Motor neuron (in vitro differentiated cells): ENCODE measurements at places on chromosomes 11 and 22. TPM values are rescaled to one million over a fixed set of nuclear protein-coding genes. Genes with fewer than 3 reads are reported as not detected.

PANX3 gene
- total RNA-seq: 0.19 TPM in 1 of 2 replicates, not detected in the other

DEFB131B gene
- not detected in 2 replicates for total RNA-seq

GRCh38 chr11:126522152-126522551 is 166.7 kb downstream of the ST3GAL4 start:
- ATAC-seq: no peak

DNA sequence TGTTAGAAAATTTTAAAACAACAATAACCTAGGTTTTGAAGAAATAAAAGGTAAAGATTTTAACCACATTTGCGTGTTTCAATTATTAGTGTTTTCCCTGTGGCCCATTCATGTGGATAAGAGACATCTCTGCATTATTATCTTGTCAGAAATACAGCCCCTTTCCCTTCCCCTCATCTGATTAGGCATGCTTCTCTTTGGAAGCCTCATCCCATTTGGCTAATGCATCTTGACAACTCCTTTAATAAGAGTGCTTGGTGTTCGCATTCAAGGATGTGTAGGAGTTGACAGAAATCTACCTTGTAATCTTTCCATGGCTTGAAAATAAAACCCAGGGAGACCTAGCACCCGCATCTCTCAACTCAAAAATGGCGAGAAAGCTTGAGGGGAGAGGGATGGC is 635.5 kb downstream of the NTM start:
- ATAC-seq: no peak

TXN2 gene
- total RNA-seq: 52.3 and 64.2 TPM in 2 replicates

DNA sequence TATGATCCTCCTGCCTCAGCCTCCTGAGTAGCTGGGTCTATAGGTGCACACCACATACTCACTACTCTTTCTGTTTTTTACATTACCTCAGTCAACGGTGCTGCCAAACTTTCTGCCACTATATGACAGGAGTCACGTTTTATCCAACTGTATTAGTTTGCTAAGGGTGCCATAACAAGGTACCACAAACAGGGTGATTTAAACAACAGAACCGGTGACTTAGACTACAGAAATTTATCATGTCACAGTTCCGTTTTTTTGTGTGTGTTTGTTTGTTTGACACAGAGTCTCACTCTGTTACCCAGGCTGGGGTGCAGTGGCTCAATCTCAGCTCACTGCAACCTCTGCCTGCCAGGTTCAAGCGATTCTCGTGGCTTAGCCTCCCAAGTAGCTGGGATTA is 6.3 kb upstream of the SWAP70 start:
- ATAC-seq: no peak

DNA sequence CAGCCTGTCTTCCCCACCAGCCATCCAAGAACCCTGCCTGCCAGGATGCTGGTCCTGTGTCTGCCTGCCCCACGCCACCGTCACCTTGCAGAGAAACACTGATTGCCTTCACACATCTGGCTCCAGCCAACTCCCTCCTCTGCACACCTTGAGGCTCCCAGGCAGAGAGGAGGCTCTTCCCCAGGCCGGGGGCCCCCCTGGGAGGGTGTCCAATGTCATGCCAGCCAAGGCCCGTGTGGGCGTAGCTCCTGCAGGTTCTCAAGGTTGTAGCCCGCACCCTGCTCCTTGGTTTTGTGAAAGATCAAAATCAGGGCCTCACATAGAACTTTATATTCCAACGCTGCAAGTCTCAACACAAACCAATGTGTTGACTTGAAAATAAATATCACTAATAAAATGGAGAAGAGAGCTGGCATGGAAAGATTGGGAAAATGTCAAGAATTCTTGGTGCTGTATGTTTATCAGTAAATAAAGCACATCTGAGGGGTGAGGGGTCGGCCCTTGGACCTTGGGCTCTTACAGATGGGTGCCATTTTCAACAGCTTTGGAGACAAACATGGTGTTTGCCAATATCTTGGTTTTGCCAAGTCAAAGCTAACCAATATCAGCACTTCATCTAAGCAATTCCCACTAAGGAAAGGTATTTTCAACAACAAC is 6.7 kb upstream of the PPARA start:
- no peak for ATAC-seq

- peak; percentile 92 for ATAC-seq
Measured at GRCh38 chr11:44285756-44286155, 24.2 kb downstream of the ALX4 start.

DNA sequence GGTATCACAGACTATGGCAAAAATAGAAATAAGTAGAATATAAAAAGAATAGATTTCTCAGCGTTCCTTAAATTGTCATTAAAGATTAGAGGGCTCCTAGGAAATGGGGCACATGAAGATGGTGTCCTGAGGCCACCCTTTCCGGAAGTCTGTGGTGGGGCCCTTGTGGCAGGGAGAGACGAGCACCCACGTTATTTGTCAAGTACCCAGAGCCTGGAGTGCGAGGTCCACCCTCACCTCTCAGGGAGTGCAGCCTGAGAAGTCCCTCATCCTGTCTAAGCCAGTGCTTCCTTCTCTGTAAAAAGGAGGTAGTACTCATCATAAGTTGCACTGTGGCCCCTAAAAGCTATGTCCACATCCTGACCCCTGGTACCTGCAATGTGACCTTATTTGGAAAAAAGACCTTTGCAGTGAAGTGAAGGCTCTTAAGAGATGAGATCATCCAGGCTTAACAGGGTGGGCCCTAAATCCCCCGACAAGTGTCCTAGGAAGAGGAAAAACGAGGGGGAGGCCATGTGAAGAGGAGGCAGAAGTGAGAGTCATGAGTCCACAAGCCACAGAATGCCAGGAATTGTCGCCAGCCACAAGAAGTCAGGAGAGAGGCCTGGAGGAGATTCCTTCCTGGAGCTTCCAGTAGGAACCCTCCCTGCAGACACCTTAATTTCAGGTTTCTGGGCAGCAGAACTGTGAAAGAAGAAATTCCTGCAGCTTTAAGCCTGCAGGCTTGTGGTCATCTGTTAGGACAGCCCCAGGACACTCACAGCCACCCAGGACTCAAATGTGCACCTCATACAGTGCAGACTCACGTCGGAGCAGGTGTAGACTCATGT is 76.8 kb upstream of the CCND1 start:
- no peak for ATAC-seq

GRCh38 chr11:102610200-102610599 is 14.9 kb downstream of the MMP20 start:
- ATAC-seq: no peak

AQP11 gene
- total RNA-seq: 4.1 and 4.3 TPM in 2 replicates

- peak; percentile 32 for ATAC-seq
Measured at GRCh38 chr22:37229012-37229804, 14.9 kb downstream of the RAC2 start.

DNA sequence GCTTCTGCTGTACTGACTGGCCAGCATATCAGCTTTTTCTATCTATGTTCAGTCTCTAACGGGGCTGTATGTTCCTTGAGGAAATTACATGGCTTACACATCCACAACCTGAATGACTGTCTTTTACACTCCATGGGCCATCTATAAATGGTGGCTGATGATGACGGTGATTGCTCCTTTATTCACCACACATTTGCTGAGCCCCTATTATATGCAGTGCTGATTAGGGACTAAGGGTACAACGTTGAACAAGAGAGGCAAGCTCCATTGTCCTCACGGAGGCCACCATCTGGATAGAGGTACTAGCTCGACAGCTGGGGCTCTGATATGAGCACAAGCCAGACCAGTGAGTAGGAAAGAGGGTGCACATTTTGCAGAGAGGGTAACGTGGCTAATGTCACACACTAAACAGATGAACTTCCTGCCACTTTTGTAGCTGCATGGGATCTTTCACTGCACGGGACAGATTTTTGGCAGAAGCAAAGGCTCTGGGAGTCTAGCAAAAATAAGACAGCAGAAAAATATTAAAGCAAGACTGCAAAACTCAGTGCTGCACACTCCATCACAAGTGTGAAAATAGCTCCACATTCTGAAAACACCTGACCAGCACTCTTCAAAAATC is 30.6 kb downstream of the DRD2 start:
- ATAC-seq: no peak

GRCh38 chr11:117781627-117782026 is 15.4 kb downstream of the DSCAML1 start:
- ATAC-seq: no peak

GRCh38 chr11:76623171-76623883 is 47.2 kb downstream of the LRRC32 start:
- ATAC-seq: no peak

DNA sequence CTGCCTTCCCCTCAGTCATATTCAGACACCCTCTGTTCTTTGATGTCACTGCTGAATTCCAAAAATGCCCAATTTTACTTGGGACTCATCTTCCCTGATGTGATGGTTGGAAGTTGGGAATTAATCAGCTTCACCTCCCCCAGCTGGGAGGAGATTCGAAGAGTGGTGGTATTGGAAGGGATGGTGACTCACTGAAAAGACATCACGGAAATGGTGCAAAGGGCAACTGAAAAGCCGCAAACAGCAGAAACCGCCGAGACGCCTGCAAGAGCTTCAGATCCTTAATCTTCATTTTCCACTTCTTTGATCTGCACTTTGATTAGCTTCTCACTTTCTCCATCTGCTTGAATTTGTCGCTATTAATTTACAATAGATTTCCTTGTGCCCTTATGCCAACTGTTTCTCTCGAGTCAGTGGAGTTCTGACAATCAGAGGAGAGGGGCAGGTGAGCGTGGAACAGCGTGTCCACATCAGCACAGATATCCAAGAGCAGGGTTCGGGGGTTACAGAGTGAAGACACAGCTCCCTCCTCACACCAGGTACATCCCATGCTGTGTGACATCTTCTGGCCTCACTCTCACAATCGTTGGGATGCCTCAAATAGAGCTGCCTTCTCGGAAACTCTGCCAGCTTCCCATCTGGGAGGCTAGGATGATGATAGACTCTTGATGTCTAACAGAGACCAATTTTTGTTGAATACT is 325.4 kb downstream of the BRD1 start:
- ATAC-seq: no peak

DNA sequence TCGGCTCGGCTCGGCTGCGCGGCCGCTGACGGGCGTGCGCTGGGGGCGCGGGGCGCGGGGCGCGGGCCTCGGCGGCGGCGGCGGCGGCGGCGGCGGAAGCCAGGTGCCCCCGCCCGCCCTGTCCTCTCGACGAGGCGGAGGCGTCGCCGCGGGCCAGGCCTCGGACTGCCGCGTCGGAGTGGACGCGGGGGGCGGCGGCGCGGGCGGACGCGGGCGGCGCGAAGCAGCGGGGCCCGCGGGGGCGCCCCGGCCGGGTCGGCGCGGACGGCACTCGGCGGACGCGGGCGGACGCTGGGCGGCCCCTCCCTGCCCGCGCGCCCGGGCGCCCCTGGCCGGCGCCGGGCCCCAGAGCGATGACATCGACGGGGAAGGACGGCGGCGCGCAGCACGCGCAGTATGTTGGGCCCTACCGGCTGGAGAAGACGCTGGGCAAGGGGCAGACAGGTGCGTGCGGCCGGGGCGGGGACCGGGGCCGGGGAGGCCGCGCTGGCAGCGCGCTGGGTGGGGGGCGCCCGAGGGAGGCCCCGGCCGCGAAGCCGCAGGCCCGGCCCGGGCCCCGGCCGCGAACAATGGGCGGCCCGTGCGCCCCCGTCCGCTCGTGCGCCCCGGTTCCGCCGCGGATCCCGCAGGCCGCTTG is at the start of gene BRSK2:
TSS of gene BRSK2 (plus strand) at position 3 of the 637 bp plus-strand sequence. CDS start at position 354, 351 bp downstream.
- ATAC-seq: no peak

DNA sequence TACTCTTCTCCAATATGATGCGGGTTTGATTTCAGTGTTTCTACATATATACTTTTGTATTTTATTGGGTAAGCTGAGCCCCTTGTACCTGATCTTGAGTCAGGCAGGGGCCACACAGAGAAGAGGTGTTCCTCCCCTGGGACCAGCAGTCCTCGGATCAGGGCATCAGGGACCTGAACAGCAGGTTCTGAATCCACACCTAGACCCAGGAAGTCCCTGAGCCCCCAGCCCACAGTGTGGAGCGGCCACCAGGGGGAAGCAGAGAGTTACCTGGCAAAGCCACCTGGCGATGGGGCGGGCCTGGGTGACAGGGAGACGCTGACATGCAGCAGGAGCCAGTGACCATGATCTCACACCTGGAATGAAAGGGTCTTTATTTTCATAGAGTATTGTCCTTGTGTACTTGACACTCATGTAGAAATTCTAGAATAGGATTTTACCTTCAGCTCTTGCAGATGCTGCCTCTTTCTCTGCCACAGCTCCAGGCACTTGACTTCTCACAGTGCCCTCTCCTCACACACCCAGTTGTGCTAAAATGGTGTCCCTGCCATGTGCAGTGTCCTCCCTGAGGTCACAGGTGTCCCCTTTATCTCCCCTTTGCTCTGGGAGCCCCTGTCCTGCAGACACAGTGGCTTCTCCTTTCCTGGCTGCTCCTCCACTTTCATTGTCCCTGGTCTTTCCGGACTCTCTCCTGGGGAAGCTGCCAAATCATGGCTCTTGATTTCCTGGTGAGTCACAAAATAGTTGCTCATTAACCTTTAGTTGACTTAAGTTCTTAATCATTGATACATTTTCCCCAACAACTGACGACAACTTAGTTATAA is 48.5 kb downstream of the GGTLC2 start:
- ATAC-seq: peak; percentile 68

RIC3 gene
- 34.7 and 42.2 TPM in 2 replicates for total RNA-seq

C11orf86 gene
- not detected in 2 replicates for total RNA-seq

DNA sequence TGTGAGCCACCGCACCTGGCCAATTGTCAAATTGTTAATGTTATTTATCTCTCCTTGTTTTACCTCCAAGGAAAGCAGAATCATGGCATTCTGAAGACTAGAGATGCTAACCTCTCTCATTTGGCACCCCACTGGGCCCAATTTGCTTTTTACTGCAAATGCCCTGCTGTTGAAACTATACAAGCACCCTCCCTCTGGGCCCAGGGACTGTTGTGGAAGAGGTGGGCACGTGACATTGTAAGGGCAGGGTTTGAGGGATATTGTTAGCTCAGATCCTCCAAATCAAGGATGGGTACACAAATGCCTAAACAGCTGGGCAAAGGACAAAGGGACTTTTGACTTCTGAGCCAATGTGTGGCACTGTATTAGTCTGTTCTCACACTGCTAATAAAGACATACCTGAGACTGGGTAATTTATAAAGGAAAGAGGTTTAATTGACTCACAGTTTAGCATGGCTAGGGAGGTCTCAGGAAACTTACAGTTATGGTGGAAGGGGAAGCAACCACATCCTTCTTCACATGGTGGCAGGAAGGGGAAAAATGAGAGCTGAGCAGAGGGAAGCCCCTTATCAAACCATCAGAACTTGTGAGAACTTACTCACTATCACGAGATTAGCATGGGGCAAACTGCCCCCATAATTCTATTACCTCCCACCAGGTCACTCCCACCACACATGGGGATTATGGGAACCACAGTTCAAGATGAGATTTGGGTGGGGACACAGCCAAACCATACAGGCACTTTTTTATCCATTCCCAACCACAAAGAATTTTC is 6.5 kb upstream of the ALDH3B2 start:
- no peak for ATAC-seq

DNA sequence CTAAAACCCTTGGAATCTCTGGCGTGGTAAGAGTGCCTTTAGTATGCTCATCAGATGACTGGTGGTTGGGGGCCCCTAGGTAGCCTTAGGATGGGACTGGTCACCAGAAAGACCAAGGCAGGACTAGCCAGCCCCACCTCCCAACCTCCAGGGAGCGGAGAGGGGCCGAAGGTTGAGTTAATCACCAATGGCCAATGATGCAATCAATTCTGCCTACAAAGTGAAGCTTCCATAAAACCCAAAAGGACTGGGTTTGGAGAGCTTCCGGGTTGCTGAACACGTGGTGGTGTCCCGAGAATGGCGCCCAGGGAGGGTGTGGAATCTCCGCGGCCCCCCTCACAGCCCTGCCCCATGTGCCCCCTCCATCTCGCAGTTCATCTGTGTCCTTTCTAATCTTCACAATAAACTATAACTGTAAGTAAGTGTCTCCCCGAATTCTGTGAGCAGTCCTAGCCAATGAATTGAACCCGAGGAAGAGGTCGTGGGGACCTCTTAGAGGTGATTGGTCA is 66.4 kb upstream of the SLC22A12 start:
- no peak for ATAC-seq

ZNF214 gene
- 9.8 and 10.4 TPM in 2 replicates for total RNA-seq
